ENCODE measurements at places on chromosomes 4 and X.

GRCh38 chr4:152591396-152591795 is 55.5 kb upstream of the FBXW7 start:
- DNase-seq, result peak; percentile 57

DNA sequence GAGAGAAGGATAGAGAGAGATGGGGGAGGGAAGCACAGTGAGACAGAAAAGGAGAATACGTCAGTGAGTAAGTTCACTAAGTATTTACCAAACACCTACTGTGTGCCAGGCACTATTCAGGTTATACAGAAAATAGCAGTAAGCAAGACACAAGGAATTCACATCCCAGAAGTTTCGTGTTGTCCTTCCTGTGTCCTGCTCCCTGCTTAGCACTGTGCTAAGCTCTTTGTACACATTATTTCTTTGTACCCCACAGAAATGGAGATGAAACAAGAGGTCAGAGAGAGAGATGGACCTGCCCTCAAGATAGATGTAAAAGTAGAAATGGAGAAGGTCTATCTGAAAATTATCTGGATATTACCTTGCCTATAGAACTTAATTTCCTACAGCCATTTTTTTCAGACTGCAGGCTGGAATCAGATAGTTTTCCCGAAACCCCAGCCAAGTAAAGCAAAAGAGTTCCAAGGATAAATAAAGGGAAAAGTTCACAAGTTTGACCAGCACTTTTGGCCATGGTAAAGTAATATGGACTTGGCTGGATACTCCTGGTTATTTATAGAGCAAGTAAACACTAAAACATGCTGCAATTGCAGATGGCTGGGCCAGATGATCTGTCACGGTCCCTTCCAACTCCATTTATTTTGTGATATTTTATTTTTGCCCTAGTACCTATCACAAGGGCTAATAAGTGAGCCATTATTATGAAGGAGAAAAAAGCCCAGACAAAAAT is 353.7 kb upstream of the SLC7A11 start:
- no peak for DNase-seq

GRCh38 chrX:153499876-153500275 is 5.1 kb downstream of the BGN start:
- no peak for DNase-seq

- no peak for DNase-seq
Observed at GRCh38 chr4:168713253-168713652, 216.4 kb downstream of the PALLD start.

DNA sequence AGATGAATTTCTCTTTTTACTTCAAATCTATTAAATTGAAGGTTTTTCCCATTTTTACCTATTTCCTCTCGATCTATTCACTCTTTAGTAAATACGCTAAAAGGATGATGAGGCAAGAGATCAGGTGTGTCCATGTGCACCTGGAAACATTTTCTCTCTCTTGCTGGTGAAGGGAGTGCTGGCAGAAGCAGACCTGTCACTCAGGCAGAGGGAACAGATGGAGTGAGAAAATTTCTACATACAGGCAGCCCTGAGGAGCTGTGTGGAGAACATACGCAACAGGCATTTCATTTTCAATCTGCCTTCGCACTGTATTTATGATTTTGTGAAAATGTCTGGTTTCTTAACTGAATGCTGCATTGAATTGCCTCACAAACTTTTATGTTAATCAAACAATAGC is 249.5 kb downstream of the GPM6A start:
- no peak for DNase-seq

DNA sequence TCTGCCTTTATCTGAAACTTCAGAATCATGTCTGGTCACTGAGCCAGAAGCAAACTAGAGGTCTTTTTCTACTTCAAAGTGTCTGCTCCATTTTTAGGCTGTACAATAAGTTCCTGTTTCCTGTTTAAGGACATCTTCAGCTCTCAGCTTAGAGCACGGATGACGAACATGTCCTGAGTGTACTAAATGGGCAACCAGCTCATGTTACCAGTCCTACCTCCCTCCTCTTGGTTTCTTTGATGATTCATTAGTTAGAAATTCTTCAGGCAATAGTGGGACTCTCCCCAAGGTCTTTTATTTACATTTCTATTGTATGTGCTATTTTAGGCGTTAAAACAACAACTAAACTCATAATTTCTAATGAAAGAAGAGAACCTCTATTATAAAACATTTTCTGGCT is 58.0 kb downstream of the ENPEP start:
- DNase-seq, result peak; percentile 95

- no peak for DNase-seq
Observed at GRCh38 chrX:46341767-46342322, 203.4 kb downstream of the ZNF674 start.

- DNase-seq, result no peak
Observed at GRCh38 chr4:150972592-150972991, 42.5 kb downstream of the LRBA start.

- peak; percentile 78 for DNase-seq
Observed at GRCh38 chr4:81257021-81257420, 42.0 kb upstream of the PRKG2 start.

DNA sequence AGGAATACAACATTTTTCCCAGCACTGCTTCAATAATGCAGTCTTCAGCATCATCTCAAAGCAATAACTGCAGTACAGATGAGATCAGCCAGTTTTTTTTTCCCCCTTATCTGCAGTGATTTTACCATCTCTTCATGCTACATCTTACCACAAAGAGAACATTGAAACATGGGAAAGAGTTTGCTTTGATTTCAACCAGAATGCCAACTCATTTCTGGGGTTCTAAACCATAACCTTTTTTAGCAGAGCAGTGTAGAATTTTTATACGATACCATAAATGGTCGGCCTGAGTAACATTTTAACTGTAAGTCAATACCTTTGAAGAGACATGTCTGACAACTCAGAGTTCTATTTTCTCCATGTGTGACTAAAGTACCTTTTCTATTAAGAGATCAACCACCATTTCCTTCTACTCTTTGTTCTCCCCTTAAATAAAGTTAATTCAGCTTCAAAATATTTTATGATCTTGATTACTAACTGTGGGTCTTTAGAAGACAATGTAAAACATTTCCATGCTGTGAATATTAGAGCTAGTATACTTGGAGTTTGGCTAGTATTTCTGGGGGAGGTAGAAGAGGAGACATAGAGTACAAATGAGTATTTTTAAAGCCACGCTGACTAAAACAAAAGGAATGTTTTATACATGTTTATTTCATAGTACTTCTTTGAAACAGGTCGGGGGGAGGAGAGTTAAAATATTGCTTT is 69.1 kb downstream of the TET2 start:
- DNase-seq, result peak; percentile 58

DNA sequence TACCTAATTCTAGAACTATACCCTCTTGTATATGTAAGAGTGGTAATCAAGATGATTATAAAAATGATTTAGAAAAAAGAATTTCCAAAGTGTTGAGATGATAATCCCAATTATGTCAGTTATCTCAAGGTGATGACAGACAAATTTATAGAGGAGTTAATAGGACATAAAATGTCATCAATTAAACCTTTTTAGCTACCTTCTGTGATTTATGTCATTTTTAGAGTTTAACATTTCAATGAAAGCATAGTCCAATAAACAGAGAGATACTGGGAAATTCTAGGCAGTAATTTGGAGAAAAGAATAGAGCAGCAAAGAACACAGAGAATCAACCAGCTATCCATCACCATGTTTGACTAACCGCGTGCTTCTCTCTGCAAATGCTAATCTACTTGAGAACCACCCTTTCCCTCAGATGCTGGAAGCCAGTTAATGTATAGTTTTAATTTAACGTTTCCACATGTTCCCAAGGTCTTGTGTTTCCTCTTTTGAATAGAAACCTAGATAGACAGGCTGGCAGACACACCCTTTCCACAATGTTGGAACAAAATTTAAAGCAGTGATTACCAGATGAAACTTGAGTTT is 433.1 kb upstream of the FAM241A start:
- DNase-seq, result no peak

DNA sequence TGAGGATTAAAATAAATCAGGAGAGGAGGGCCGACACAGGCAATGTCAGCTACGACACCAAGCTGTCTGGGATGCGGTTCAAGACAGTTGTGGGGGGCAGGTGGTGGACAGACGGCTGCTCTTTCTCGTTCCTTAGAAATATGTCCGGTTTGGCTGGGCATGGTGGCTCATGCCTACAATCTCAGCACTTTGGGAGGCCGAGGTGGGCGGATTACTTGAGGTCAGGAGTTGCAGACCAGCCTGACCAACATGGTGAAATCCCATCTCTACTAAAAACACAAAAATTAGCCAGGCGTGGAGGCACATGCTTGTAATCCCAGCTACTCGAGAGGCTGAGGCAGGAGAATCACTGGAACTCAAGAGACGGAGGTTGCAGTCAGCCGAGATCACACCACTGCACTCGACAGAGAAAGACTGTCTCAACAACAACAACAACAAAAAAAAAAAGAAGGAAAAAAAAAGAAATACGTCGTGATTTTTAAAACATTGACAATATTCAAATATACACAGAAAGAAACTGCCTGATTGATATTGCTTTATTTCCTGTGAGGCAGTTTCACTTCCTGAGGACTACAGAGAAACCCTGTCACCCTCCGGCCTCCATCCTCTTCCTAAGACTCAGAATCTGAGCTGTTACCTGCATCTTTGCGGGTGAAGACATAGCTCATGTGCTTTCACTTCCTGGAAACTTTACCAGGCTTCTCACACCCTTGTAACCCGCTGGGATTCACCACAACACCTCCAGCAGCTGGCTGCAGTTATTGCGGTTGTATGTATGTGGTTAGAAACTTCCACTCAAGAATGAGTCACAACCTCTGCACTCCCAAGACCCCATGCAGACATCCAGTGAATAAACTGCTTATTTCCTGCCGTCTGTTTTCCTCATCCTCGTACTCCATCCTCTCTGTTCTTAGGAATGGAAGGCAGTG is 63.8 kb upstream of the STS start:
- peak; percentile 93 for DNase-seq

DNA sequence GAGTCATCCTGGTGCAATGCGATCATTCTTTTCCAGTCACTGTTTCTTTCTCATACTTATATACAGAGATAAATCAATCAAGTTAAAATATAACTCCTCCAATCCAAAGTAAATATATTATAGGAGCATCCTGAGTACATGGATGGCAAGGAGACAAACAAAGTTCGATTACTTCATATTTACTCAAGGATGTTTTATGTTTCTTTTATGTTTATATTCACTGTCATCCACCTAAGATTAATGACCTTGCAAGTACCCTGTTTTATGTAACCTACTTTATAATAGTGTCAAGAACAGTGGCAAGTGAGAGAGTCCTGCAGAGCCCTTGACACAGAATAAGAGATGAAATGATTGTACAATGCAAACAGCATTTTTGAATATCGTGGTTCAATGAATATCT is at the start of gene UGT2B11:
Gene UGT2B11, minus strand, starts transcription at position 33 of the 400 bp plus-strand sequence. Its CDS starts 26 bp downstream, at position 7.
- no peak for DNase-seq

GRCh38 chrX:28491322-28491721 is 95.9 kb upstream of the IL1RAPL1 start:
- DNase-seq, result no peak

DNA sequence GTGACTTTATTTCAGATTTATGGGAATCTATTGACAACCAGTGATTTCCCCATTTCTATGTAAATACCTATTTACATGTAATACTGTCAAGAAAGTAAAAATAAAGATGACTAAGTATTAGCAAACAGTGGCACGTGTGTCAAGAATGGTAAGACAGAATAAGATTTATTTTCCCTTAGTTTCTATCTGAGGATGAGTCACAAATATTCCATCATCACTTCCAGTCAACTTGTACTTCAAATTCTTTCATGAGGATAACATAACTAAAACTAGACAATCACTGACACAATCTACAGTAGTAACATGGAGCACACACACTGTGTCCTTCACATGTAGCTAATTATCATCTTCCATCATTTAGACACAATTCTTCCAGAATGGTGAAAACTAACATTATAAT is 625.3 kb upstream of the PCDH7 start:
- DNase-seq, result no peak

- DNase-seq, result peak; percentile 42
Observed at GRCh38 chr4:7434766-7435150, at the start of gene PSAPL1. PSAPL1 (minus strand) TSS chr4:7434930; CDS start chr4:7434879, 51 bp downstream.

- peak; percentile 56 for DNase-seq
Observed at GRCh38 chrX:10749113-10749512, 128.7 kb upstream of the MID1 start.

GRCh38 chr4:139798456-139798855 is 132.8 kb downstream of the MGST2 start:
- DNase-seq, result no peak

DNA sequence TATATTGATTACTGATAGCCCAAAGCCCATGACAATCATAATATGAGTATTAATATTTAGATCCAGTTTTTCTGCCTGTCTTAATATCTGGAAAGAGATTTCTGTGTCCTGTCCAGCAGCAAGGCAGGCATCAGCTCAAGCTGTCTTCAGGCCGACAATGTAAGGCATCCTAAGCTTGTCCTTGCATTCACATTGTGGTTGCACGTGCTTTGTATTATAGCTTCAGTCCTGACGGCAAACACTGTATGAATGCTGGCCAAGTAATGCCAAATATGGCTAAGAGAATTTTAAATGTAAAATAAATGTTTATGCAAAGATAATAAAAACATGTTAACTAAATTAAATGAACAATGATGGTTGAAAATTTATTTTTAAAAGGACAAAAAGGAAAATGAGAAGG is 255.7 kb upstream of the RPS6KA3 start:
- DNase-seq, result peak; percentile 41

DNA sequence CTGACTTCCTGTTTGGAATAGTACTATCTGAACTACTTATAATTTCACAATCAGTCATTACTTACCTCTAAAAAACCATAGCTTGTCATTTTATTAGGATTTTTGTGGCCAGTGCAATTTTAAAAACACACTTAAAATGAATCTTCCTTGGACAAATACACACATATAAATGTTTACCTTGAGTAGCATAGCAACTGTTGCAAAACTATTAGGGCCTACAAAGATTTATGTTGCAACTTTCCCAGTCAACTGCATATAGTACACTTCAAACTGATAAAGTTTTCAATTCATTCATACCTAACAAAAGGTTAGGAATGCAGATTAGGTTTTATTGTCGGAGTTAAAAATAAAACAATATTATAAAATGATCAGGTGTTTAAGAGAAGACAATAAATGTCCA is 193.0 kb downstream of the PDGFC start:
- peak; percentile 83 for DNase-seq

- DNase-seq, result peak; percentile 3
Observed at GRCh38 chr4:105624530-105624929, 72.1 kb downstream of the ARHGEF38 start.

GRCh38 chrX:148659481-148659880 is 159.1 kb downstream of the AFF2 start:
- DNase-seq, result peak; percentile 42

- DNase-seq, result no peak
Observed at GRCh38 chr4:57051095-57051494, 59.1 kb downstream of the IGFBP7 start.

DNA sequence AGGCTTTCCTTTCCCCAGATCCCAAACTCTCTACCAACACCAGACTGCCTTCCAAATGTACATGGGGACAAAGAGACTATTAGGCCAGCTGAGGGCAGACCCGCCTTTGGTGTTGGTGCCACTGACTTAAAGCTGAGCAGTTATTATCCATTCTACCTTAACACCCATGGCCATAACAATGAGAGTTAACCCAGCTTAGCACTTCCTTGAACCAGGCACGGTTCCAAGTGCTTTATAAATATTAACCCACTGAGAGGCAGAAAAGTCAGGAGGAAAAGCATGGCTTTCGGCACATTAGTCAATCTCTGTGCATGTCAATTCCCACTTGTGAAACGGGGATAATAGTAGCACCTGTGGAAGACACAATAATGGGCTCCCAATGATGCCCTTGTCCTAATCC is 243.1 kb upstream of the ANXA3 start:
- no peak for DNase-seq
